Pancreas (tissue), 10 donors: ENCODE measurements at places on chromosomes 5 and 9. TPM values are rescaled to one million over a fixed set of nuclear protein-coding genes. Genes with fewer than 3 reads are reported as not detected.

Gene FGFR4
- 43.3 TPM for total RNA-seq

Gene MOB3B
- total RNA-seq = 3.3 TPM

Gene MEGF10
- 0.14 TPM for total RNA-seq

Gene TMC1
- not detected for total RNA-seq

Gene TLX3
- not detected for total RNA-seq

Gene PCDHA11
- total RNA-seq = 1.4 TPM

Gene PCDHB10
- 0.56 TPM for total RNA-seq

Gene NMUR2
- not detected for total RNA-seq

Gene NDOR1
- total RNA-seq = 6.3 TPM

Gene TNFSF15
- total RNA-seq = 1.7 TPM

Gene MYOZ3
- 0.50 TPM for total RNA-seq

Gene NR5A1
- total RNA-seq = not detected

Gene SMIM32
- 0.43 TPM for total RNA-seq

Gene OR1B1
- total RNA-seq = not detected

Gene CFAP90
- total RNA-seq = 1.2 TPM

Gene TMEM232
- total RNA-seq = 2.1 TPM

Gene SLC34A3
- not detected for total RNA-seq

Gene BTNL8
- total RNA-seq = 0.51 TPM

Gene PRSS3
- 819 TPM for total RNA-seq

Gene CETN3
- total RNA-seq = 10.0 TPM

Gene C9
- not detected for total RNA-seq

Gene NRARP
- total RNA-seq = 13.8 TPM

Gene PCDHA9
- total RNA-seq = 0.55 TPM

Gene CDC25C
- not detected for total RNA-seq

Gene EIF4E1B
- not detected for total RNA-seq

Gene SH3GL2
- 0.65 TPM for total RNA-seq

Gene PTGS1
- total RNA-seq = 5.0 TPM

Gene GMCL2
- not detected for total RNA-seq

Gene TUSC1
- 5.3 TPM for total RNA-seq

Gene PCDHA2
- total RNA-seq = 0.09 TPM

Gene GPR150
- 5.7 TPM for total RNA-seq

Gene FOXI1
- 1.8 TPM for total RNA-seq

Gene TMEM171
- total RNA-seq = 0.87 TPM

Gene TSSK1B
- total RNA-seq = 0.06 TPM

Gene SH3RF2
- total RNA-seq = 6.3 TPM

Gene PROB1
- 0.34 TPM for total RNA-seq

Gene ESM1
- 0.73 TPM for total RNA-seq

Gene INSL6
- not detected for total RNA-seq

Gene C9orf50
- not detected for total RNA-seq

Gene GPR21
- total RNA-seq = not detected

Gene ADAMTS16
- 3.5 TPM for total RNA-seq

Gene FAM169A
- 1.6 TPM for total RNA-seq

Gene TPRN
- total RNA-seq = 81.7 TPM

Gene SPATA31E1
- not detected for total RNA-seq

Gene SPACA9
- total RNA-seq = 1.8 TPM

Gene SAXO1
- total RNA-seq = 0.19 TPM

Gene PKD2L2
- not detected for total RNA-seq

Gene SPOCK1
- 5.9 TPM for total RNA-seq

Gene PAEP
- total RNA-seq = not detected

Gene CD72
- total RNA-seq = 0.88 TPM

Gene PCDHA5
- total RNA-seq = 0.46 TPM

Gene PLPP7
- total RNA-seq = 1.8 TPM

Gene DOCK2
- total RNA-seq = 9.3 TPM

Gene LCP2
- total RNA-seq = 6.7 TPM

Gene TSTD2
- 12.4 TPM for total RNA-seq

Gene NEUROG1
- not detected for total RNA-seq
